ENCODE measurements at places on chromosomes 7 and 10.

DNA sequence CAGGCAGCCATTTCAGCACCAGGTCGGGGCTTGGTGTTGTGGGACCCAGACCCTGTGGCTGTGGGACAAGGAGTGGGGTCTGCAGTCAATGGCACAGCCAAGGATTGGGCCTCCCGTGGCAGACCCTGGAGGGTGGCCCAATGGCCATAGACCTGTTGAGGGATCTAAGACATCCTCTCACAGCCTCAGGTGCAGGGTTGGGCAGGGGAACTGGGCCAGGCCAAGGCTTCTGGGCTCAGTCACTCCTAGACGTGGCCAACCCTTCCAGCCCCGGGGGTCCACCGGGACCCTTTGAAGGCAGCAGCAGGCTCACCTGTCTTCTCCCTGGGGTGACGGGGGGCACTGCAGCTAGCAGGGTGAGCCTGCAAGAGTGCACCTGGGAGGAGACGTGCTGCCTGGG is 45.7 kb upstream of the DPYSL4 start:
- no peak for DNase-seq

DNA sequence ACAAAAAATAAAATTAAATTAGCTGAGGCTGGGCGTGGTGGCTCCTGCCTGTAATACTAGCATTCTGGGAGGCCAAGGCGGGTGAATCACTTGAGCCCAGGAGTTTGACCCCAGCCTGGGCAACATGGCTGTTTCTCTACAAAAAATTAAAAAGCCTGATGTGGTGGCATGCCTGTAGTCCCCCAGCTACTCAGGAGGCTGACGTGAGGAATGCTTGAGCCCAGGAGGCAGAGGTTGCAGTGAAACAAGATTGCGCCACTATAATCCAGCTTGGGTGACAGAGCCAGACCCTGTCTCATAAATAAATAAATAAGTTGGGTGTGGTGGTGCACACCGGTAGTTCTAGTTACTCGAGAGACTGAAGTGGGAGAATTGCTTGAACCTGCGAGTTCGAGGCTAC is 65.1 kb downstream of the GNA12 start:
- no peak for DNase-seq

- DNase-seq = no peak
These were observed 82.0 kb downstream of the DOCK4 start for GRCh38 chr7:112124061-112124766.

GRCh38 chr7:131625817-131626372 is 69.5 kb upstream of the PODXL start:
- DNase-seq = no peak

DNA sequence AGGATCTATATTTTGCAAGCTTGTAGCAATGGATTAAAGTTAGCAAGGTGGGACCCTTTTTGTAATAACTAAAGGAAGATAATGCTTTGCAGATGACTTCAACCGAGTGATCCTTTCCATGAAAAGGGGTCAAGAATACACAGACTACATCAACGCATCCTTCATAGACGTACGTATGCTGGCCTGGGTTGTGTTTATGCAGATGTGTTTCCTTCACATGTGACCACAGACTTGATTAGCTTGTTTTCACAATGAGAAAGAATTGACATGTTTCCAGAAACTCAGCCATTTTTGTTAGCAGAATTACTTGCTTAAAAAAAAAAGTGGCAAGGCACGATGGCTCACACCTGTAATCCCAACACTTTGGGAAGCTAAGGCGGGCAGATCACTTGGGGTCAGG is 54.2 kb downstream of the MKI67 start:
- DNase-seq = peak; percentile 28

GRCh38 chr10:116688741-116689495 is 53.4 kb downstream of the HSPA12A start:
- DNase-seq = no peak

DNA sequence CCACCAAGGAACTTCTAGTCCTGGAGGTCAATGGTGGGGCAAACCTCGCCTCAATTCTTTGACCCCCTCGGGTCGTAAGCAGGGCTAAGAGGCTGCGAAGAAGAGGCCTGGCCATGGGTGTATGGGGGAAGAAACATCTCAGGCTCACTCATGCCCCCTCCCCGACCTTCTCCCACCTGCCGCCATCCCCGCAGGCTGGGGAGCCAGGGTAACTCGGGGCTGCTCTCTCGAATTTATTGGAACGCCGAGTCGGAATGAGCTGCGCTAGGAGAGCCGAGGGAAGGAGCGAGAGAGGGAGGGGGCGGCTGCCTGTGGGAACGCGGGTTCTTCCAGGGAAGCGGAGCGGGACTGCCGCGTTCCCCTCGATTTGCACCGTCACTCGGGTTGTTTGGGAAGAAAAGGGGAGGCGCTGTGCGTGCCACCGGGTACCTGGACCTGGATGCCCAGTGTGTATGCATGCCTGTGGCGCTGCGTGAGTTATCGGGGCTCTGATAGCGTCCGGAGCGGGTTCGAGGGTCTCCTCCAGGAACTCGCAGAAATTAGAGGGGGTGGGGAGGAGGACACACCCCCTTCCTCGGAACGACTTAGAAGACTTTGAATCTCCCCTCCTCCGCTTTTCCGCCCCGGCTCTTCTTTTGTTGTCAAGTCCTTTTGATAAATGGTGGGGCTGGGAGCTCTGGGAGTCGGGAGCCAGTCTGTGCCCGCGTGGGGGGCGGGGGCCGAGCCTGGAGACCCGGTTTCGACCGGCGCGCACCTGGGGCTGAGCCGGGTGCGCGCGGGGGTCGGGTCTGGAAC is 1.8 kb upstream of the ZNF503 start:
- peak; percentile 75 for DNase-seq

- DNase-seq = no peak
These were observed 54.3 kb downstream of the EPDR1 start for GRCh38 chr7:37974711-37975110.

GRCh38 chr10:52383088-52383487 is 69.0 kb downstream of the DKK1 start:
- DNase-seq = no peak

DNA sequence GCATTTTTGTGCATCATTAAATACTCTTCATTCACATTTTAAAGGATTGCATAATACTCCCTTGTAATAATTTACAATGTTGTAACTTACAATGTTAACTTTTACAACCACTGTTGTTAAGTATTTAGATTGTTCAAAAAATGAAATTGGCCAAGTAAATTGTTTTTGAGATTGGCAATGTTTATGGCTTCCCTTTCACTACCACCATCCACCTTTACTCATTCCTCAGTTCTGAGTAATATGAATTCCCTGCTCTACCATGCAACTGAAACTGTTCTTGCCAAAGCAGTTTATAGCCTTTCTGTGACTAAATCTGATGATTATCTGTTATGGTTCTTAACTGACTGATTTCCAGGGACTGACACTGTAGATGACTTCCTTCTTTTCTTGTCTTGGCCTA is 80.5 kb upstream of the TMEM106B start:
- no peak for DNase-seq

DNA sequence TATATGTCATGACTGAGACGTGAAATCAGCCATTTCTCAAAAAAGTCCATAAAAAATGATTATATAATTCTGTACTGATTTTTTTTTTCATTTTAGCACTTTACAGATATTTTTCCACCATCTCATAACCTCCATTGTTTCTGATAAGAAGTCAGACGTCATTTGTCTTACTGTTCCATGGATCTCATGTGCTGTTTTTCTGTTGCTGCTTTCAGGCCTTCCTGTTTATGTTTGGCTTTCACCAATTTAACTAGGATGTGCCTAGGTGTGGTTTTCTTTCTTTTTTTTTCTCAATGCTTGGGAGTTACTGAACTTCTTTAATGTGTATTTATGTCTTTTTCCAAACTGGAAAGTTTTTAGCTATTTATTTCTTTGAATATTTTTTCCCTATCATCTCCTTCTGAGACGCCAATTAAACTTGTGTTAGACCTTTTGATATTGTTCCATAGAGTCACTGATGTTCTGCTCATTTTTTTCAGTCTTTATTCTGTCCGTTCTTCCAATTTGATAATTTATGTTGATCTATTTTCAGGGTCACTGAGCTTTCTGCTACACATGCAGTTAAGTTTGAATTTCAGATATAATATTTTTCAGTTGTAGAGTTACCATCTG is 43.3 kb downstream of the TAF3 start:
- DNase-seq = no peak

DNA sequence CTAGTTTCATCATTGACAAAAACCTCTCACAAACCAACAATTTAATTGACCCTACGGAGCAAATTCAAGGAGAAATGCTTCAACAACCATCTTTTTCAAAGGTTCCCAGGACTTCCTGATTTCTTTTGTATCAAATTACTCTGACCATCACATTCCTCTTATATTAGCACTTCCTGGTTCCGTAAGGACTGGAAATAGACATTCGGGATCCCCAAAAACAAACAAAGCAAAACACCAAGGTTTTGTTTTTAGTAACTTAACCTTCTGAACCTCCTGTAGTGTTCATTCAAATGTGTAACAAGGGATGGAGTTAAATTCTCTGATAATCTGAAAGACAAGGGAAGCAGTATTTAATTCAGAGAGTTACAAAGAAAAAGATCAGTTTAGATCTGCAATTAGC is 387.6 kb upstream of the NRP1 start:
- no peak for DNase-seq

DNA sequence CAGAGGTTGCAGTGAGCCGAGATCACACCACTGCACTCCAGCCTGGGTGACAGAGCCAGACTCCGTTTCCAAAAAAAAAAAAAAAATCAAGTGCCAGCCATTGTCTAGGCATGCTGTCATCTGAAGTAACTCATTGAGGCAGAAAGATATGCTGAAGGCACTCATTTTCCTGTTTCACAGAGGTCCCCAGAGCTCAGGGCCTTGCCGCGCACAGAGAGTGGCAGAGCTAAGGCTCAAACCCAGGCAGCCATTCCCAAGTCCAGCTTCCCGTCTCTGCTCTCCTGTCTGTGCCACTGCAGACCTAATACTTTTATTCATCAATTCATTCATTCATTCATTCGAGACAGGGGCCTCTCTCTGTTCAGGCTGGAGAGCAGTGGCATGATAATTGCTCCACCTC is 3.5 kb downstream of the GRIFIN start:
- no peak for DNase-seq

DNA sequence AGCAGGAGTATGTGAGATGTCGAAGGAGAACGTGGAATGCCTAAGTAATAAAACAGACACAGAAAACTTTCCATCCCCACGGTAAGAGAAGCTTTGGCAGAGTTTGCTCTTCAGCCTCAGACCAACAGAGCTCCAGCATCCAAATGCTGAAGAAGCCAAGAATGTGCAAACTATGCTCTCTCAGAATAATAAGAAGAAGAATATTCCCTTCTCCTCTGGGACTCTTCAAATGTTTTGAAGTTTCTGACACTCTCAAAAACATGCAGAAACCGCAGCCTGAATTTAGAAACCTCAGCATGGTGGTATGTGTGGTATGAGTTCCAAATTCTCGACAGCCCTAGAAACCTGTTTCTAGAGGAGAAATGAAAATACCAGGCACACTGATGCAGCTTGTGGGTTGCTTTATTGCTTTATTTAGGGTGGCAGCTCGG is 113.3 kb downstream of the KCNMA1 start:
- DNase-seq = no peak

- no peak for DNase-seq
These were observed 5.1 kb downstream of the AUTS2 start for GRCh38 chr7:69603351-69603750.

DNA sequence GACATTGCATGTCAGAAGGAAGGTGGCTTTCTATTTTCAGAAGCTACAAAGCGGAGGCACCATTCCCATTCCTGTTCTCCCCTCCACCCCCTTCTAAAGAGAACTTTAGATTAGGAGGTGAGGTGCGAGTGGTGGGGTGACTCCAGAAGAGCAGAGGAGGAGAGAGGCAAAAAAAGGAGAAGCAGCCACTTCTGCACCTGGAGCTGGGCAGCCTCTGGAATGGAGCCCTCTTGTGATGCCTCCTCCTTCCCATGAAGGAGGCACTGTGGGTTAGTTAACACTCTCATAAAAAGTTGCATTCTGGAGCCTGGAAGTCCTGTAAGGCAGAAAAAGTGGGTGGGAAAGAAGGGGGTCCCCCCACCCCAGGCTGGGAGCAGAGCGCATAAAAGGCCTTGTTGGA is 4.8 kb downstream of the PTF1A start:
- DNase-seq = no peak

- no peak for DNase-seq
These were observed 3.3 kb downstream of the SRGN start for GRCh38 chr10:69091143-69091651.

- DNase-seq = peak; percentile 87
These were observed 505 bp downstream of the HNRNPA2B1 start for GRCh38 chr7:26200038-26200443.
